ENCODE measurements at places on chromosomes 6 and 20. TPM values are rescaled to one million over a fixed set of nuclear protein-coding genes. Genes with fewer than 3 reads are reported as not detected.

- DNase-seq, result no peak
Observed at GRCh38 chr6:133129556-133129955, 111.6 kb upstream of the EYA4 start.

DNA sequence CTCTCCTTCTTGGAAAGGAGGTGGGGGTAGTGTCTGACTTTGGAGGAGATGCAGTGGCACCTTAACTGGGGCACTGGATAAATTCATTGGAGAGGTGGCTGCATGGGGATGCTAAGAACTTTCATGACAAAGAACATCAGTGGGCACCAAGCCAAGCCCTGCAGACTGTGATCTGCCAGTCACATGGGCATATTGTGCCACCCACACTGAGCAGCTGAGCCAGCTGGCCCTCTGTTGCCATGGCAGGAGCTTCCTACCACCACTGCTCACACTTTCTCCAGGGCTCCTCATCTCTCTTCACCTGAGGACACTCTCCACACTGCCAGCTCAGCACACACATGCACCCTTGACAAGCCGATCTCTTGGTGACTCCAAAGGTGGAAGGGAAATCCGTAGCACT lies 715.6 kb downstream of the QKI start:
- DNase-seq, result no peak

DNA sequence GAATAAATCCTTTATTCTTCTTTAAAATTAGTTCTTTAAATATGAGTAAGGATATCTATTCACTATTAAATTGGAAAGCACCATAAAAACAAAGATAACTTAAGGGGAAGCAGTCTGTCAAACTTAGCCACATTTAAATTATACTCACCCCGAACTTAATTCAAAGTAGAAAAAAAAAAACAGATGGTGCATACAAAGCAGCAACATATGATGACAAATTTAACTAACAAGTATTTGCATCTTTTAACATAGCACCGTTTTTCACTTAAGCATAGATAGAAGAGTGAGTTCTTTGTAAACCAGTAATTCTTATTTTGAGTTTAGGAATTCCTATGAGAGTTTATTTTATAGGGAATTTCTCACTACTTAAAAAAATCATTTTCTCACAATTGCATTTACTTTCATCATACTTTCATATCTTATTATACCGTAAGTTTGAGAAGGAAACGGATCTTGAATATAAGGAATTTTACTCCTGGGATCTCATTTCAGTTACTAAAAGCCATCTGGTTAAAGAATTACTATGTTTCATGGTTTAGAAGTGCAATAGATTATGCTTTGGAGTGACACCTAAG lies 828.2 kb upstream of the MAP3K7 start:
- no peak for DNase-seq

DNA sequence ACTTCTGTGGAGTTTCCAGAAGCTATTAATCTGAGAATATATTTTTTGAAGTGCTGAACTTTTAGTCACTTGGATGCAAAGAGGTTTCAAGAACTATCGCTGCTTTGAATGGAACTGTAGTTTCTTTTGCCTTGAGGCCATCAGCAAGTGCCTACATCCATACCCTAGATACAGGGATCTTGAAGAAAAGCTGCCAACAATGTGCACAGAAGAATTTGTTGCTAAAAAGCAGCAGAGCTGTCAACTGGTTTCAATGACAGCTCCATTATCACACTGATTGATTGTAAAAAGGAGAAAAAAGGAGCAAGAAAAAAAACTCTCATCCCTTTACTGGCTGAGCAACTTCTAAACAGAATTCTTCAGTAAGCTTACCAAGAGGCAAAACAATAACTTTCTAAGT lies 251.0 kb upstream of the NRSN1 start:
- no peak for DNase-seq

GRCh38 chr6:19435755-19436154 lies 401.4 kb upstream of the ID4 start:
- DNase-seq, result no peak

DNA sequence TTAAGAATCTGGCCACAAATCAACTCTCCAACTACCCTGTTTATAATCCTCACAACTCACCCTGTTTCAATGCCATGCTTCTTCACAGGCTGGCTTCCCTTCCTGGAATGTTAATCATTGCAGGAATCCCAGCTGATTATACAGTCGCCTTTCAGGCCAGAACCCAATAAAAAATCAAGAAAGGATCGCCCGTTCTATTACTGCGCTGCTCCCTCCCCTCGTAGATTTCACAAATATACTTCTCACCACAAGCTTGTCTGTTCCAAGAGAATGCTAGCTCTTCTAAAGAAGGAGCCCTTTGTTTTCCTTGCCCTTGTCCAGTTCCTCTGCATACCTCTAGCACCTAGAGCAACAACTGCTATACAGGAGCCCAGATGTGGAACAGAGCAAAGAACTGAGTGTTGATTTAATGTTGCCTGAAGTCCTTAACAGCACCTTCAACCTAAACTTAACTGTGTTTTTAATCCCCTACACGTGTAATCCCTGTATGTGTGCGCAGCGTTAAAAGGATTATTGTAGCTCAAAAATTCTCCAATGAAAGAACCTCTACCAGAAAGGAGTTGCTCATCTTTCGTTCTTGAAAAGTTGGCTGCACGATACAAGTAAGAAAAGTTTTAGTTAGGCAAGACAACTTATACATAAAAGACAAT lies 988 bp downstream of the ECHDC1 start:
- DNase-seq, result peak; percentile 41

DNA sequence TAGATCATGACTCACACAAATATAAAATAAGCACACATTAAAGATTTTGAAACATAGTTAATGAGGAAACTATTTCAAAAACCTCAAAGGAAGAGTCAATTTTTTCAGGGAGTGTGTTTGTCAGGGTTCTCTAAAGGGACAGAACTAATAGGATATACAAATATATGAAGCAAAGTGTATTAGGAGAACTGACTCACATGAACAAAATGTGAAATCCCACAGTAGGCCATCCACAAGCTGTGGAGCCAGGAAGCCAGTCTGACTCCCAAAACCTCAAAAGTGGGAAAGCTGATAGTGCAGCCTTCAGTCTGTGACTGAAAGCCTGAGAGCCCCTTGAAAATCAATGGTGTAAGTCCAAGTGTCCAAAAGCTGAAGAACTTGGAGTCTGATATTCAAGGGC lies 898.0 kb upstream of the EYS start:
- DNase-seq, result no peak

GRCh38 chr6:100084316-100084990 lies 90.4 kb upstream of the MCHR2 start:
- peak; percentile 57 for DNase-seq

- DNase-seq, result no peak
Observed at GRCh38 chr20:58938078-58938477, 43.0 kb upstream of the NELFCD start.

DNA sequence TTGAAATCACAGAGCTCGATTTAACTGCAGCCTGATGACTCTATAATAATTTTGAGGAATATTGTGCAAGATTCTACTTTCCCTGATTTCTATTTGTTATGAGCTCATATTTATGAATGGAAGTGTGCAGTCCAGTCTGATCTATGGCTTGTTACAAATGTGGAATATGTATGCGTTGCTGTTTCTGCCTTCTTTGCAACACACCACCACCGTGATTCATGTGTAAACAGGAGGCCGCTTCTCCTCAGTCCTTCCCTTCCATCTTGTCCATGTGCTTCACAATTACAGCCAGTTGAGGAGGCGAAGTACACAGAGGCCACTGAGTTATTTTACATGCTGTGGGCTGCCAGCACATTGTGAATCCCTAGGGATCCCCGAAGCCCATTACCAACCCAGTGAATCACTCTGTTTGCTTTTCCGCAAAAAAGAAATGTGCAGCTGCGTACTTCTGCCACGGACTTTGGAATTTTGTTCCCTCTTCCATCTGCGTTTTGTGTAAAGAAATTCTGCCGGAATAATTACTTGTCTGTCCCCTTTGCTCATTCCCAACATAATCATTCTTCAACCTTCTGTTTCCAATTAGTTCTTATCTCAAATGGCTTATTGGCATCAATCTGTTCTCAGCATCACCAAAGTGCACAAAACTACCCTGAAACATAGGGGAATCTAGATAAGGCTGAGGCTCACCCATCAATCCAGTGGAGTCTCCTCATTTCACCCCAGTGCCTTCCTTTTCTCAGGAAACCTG lies 551.6 kb upstream of the CITED2 start:
- peak; percentile 46 for DNase-seq

DNA sequence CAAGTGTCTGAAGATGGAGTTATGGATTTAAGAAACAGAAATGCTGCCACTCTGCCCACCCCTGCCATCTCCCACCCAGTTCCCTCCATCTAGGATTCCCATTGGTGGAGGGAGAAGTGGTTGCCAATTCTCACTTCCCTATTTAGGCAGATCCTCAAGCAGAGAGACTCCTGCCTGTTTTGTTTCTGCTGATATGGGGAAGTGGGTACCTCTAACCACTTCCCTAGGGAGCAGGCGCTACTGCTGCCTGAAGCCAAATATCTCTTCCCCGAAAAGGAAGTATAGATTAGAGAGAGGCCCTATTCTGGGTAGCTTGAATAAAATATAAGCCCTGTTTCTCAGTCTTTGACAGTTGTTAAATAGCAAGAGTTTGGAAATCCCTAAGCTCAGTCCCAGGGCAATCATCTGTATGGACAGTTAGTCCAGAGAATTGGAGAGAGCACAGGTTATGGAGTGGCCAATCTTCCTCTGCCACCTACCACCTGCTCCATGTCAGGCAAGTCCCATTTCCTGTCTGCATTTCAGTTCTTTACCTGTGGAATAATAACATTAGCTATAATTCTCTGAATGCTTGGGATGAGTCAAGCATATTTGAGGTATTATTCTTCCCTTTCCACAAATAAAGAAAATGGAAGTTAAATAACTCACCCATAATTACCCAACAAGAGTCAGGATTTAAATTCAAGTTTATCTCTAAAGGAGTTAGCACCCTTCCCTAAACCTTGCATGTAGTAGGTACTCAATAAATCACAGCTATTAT lies 2.6 kb upstream of the ADGB start:
- DNase-seq, result peak; percentile 1

GRCh38 chr6:49764571-49765236 lies 20.5 kb upstream of the CRISP3 start:
- DNase-seq, result no peak

- DNase-seq, result no peak
Observed at GRCh38 chr6:34806738-34807453, 15.0 kb downstream of the BLTP3A start.

- no peak for DNase-seq
Observed at GRCh38 chr6:150076196-150076893, 7.4 kb upstream of the ULBP3 start.

DNA sequence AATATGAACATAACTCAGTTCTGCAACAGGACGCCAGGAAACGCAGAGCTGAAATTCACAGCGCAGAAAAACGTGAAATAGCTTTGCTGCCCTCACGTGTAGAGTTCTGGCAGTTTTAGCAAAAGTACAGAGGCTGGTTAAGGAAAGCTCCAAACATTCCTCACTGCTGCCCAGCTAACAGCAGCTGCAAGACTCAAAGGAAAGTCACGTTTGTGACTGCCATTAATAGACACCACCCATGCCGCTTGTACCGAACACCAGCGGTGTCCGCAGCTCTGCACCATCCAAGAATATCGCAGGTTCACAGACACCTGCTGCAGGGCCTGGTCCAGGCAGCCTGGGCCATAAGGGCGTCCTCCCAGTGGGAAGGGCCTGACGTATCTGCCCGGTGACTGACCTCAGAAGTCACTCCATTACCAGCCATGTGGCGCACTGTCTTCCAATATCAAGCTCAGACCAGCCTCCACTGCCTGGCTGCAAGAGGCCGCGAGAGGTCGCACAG lies 61.4 kb downstream of the WDR27 start:
- no peak for DNase-seq

DNA sequence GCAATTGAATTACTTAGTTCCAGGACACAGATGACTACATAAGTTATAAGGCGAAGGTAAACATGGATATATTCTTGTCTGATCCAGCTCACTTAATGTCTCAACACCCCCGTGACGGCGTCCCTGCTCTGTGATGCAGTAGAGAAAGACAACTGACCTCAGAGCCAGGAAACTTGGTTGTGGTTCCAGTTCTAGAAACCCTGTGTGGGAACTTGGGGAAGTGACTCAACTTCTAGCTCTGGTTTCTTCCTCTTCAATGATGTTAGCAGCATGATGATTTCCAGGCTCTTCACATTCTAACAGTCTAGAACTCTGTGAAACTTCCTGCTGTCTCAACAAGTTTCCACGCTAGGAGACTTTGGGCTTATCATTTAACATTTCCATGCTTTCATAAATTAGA lies 18.4 kb downstream of the LAMA4 start:
- no peak for DNase-seq

- DNase-seq, result no peak
Observed at GRCh38 chr20:61746781-61747180, 318.9 kb downstream of the TAF4 start.

DNA sequence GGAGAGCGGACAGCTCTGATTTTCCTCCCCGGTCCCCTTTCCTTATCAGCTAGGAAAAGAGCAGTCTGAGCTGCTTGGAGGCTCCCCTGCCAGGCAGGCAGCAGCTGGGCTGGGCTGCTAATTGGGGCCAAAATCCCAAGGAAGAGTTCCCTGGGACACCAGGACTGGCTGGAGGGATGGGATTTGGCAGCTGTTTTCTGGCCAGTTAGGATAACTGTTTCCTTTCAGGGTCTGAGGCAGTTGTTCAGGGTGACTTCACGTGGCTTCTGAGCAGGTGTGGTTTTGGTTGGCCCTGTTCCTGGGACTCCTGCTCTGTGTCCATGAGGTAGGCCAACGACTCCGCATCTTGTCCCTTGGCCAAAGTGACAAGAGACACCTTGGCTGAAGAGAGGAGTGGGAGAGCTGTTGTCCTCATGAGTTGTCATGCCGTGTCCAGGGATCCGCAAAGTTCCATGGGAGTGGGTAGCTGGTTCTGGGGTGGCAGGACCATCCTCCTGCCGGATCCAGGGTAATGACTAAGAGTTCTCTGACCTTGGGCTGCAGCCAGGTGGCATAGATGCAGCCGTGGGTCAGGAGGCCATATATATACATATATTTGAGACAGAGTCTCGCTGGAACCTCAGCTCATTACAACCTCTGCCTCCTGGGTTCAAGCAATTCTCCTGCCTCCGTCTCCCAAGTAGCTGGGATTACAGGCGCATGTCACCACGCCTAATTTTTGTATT lies 21.2 kb downstream of the MRPS18A start:
- DNase-seq, result no peak

GRCh38 chr6:106300944-106301343 lies 24.6 kb downstream of the ATG5 start:
- DNase-seq, result peak; percentile 25

- DNase-seq, result no peak
Observed at GRCh38 chr6:124961777-124962638, at the start of gene RNF217. RNF217 (plus strand) TSS chr6:124962437; CDS start chr6:124962545, 108 bp downstream.

- no peak for DNase-seq
Observed at GRCh38 chr6:90811596-90812226, 224.8 kb upstream of the MAP3K7 start.

TCP11 gene
- not detected for total RNA-seq

GTPBP2 gene
- total RNA-seq, result 40.4 TPM

TCF21 gene
- total RNA-seq, result not detected

GATA5 gene
- 4.7 TPM for total RNA-seq

EYA4 gene
- total RNA-seq, result 0.02 TPM

VSX1 gene
- total RNA-seq, result not detected

TRIM15 gene
- total RNA-seq, result not detected

ZNF165 gene
- 0.09 TPM for total RNA-seq

Measured in A172 (cell line).